ENCODE measurements at places on chromosomes 3 and 15.

DNA sequence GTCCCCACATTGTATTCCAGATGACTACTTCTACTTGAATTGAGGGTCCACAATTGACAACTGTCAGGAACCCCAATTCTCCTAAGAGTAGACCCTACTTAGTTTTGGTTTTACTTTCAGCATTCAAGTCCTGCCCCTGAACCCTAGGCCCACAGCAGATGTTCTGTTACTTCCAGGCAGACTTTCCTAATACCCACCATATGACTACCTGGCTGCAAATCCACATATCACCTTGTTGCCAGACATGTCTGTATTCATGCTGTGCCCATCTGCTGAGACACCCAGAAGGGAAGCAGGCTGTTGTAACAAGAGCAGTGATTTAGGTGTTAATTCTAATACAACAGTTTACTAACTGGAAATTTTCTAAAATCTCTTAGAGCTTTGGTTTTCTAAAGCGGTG, 235.1 kb upstream of the CCDC54 start:
- no peak for DNase-seq

GRCh38 chr3:134998158-134998557, 203.1 kb downstream of the EPHB1 start:
- no peak for DNase-seq

- no peak for DNase-seq
These were observed 445.6 kb upstream of the RBMS3 start for GRCh38 chr3:28835249-28835648.

DNA sequence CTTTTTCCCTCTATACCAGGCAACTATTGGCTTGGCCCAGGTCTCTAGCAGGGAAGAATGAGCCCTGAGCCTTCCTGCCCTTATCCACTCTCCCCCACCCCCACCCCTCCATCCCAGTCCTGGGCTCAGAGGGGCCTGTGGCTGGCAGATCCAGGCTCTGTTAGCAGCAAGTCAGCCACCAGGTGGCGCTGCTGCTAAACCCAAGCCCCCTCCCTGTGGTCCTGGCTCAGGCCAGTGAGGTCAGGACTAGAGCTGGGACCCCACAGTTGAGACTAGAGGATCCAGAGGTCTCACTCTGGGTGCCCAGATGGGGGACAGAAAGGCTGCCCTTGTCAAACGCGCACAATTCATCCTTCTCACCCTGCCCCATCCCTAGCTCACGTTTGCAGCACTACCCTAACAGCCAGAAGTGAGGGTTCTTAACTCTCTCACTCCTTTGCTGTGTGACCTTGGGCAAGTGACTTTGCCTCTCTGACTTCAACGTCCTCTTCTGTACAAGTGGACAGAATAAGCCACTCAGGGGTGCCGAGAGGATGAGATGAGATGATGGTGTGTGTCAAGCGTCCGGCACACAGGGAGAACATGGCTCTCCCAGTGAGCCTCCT, 46.8 kb upstream of the SLC6A1 start:
- DNase-seq, result peak; percentile 35

- no peak for DNase-seq
These were observed 36.5 kb downstream of the ATOSA start for GRCh38 chr15:52642386-52643361.

DNA sequence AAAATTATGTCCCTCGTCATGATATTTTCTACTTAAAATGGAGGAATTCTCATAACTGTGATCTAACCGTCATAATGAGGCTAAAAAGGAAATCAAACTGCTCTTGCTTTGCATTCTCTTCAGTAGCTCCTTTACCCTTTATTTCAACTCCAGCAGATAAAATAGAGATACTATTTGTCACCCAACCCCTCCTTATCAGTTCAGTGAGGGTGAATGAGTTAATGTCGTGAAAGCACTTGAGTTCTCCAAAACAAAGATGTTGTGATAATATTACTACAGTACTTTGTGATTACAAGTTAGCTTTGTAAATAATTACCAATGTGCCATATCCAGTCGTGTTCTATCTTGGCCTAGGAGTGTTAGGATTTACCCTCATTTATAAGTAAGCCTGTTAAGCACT, 63.4 kb upstream of the ANKRD28 start:
- DNase-seq, result no peak

DNA sequence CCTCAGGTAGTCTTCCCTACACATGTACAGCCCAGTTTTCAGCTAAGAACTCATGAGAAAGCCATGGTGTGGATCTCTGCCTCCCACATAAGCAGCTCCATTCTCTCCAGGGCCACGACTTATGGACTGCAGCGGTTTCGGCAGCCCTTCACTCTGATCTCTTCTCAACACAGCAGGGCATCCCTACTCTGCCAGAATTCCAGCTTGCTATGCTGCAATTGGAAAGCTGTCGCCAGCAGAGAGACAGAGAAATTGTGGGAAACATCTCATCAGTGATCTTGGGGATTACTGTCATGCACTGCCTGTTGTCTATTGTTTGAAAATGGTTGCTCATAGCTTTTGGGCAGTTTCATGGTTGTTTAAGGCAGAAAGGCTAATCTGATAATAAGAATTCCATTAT, 11.9 kb upstream of the BLM start:
- DNase-seq, result no peak

DNA sequence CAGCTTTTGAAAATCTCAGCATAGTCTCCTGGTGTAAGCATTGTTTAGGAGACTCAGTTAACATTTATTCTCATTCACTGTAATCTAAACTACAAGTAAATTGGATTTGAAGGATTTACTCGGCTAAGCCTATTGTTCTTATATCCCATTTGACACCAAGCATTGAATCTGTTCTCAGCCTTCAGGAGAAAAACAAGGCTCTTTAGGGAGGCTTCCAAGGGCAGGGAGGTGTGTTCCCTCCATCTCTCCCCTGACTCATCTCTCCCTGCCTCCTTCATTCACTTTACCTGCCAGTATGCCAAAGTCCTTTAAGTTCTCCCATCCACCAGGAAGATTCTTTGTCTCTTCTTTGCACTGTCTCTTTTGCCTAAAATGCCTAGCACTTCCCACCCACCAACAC, 347.8 kb downstream of the MFSD1 start:
- no peak for DNase-seq

DNA sequence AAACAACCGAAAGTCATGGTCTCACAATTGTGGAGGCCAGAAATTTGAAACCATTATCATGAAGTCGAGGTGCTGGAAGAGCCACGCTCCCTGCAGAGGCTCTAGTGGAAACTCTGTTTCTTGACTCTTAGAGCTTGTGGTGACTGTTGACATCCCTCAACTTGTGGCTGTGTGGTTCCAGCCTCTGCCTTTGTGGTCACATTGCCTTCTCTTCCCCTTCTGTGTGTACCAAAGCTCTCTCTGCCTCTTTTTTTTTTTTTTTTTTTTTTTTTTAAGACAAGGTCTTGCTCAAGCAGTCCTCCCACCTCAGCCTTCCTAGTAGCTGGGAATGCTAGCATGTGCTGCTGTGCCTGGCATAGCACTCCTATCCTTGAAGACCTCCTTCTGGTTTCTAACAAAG, 48.7 kb upstream of the CRTC3 start:
- DNase-seq, result no peak

GRCh38 chr3:105356396-105356795, 10.3 kb upstream of the ALCAM start:
- DNase-seq, result no peak

- DNase-seq, result no peak
These were observed 88.8 kb upstream of the PPIB start for GRCh38 chr15:64251658-64252057.

DNA sequence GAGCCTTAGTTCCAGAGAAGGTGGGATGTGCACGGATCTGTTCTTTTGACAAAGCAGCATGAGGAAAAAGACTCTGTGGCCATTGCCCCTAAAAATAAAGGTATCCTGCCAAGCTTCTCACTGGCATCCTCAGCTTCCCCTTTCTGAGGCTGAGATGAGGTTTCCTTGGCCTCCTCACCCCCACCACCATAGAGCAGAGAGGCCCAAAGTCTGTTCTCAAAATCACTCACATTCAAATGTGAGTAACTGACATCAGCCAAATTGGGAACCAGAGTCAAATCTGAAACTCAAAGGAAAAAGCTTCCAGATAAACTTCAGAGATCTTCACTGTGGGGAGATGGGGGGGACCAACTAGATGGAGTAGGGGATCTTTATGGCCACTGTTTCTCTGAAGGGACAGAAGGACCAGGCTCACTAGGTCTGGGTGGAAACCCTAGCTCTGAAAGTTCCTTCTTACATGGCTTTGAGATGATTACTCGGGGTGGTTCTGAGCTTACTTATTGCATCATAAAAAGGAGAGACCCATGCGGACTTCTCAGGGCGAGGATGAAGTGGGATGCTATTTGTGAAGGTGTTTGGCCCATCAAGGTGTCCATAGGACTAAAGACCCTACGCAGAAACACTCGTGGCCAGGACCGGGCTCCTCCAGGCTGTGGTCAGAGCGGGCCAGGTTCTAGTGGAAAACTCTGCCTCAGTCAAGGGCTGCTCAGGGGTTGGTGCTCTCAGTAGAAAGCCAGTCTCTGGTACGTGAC, 61.5 kb upstream of the MEF2A start:
- DNase-seq, result no peak

GRCh38 chr3:51703068-51703760, 3.7 kb upstream of the GRM2 start:
- no peak for DNase-seq

DNA sequence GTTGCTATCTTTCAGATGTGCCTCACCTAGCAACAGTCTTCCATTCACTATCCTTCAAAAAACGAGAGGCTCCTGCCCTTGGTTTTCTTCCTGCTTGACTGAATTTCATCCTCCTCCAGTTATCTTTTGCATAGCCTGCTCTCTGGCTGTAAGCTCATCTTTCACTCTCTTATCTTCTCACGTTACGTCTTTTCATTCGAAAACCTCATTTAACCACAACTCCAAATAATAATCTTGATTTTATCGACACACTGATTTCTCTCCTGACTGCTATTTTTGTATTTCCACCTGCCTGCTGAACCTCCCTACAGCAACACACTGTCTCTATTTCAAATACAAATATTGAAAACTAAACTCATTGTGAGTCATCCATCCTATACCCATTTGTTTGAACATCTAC, 230.7 kb upstream of the TMC3 start:
- DNase-seq, result no peak

DNA sequence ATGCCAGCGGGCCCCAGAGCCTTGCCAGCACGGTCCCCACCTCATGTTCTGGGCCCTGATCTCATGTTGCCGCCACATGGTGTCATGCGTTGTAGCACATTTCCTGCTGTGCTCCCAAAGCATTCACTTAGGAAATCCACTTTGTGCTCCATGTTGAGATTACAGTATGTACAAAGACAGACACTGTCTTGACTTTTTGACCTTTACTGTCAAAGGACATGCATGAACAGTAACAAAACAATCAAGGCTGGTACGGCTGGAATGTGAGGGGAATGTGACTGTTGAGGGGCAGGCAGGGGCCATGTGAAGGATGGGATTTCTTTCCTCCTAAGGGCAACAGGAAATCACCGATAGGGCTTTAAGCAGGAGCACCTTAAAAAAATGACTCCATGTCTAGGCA, 53.3 kb upstream of the RPL32 start:
- DNase-seq, result no peak

DNA sequence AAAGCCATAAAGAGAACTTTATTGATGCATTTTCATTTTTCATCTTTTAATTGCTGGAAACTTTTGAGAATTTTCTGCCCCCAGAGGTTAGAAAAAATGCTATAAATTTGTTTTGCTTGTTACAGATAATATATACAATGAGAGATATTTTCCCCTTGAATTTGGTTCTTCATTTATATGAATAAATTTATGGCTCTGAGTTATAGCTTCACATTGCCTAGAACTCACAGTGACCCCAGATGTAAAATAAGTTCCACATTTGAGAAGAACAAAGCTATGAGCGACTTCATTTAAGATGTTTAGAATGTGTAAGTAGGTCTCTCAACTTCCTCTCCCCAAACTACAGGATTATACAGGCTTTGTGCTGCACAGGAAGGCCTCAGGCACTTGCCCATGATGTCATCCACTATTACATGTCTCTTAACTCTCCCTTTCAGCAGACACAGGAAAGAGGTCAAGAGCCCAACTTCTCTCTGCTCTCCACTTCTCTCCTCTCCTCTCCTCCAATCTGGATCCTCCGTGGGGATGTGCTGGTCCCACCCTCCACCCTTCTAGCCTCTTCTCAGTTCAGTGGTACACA, 92.8 kb downstream of the DUT start:
- peak; percentile 10 for DNase-seq

DNA sequence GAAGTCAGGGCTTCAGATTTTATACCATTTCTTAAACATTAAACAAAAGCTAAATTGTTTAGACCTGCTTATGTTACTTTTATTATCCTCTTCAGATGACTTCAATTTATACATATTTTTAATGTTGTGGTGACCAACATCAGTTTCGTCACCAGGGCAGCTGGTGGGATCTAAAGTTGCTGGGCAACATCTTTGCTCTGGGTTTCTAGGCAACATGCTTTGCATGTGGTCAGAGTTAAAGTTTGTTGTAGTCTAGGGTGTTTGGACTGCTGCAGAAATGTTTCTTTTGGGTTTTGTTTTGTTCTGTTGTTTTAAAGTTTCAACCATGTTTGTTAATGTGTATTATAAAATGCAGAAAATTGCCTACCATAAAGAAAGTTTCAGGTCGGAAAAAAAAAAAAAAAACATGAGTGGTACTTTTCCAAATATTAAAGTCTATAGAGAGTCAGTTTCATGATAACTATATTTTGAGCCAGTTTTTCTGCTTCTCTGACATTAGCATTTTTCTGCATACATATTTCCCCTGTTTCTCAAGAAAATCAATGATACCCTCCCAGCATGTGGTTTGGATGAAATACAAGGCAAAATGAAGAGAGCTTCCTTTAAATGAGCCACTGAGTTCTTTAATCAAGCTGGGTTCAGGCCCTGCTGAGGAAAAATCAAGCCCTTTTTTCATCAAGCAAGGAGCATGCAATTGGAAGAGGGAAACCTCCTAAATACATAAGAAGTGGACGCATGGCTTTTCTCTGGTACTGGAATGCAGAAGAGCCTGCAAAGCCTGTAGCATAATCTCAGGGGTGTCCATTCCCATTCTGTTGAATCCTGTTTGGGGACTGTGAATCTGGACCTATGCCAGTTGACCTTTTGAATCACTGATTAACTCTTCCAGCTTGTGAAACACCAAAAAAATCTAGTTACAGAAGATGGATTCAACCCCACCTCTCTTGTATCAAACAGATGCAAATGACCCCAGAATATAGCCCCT, 35.0 kb upstream of the VGLL3 start:
- no peak for DNase-seq

DNA sequence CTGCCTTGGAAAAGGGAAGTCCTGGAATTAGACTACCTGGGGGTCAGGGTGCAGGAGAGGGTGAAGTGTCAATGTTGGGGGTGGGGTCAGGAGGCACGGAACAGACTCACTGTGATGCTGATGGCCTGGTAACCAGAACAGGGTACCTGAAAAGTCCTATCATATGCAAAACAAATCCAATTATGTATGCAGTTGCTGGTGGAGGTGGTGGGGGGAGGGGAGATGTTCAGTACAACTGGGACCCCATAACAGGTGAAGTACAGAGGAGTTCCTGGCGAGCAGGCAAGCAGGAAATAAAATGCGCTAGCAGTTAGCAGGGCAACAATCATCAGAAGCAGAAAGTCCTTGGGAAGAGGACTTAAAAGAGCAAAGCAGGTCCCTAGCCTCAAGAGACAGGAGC, 4.2 kb upstream of the KATNBL1 start:
- DNase-seq, result no peak

Measured in right kidney (tissue), 9 donors.